ENCODE measurements at places on chromosomes 5 and 9.
A peak's percentile ranks its signal among the peaks of the same experiment; 100 is the strongest.

DNA sequence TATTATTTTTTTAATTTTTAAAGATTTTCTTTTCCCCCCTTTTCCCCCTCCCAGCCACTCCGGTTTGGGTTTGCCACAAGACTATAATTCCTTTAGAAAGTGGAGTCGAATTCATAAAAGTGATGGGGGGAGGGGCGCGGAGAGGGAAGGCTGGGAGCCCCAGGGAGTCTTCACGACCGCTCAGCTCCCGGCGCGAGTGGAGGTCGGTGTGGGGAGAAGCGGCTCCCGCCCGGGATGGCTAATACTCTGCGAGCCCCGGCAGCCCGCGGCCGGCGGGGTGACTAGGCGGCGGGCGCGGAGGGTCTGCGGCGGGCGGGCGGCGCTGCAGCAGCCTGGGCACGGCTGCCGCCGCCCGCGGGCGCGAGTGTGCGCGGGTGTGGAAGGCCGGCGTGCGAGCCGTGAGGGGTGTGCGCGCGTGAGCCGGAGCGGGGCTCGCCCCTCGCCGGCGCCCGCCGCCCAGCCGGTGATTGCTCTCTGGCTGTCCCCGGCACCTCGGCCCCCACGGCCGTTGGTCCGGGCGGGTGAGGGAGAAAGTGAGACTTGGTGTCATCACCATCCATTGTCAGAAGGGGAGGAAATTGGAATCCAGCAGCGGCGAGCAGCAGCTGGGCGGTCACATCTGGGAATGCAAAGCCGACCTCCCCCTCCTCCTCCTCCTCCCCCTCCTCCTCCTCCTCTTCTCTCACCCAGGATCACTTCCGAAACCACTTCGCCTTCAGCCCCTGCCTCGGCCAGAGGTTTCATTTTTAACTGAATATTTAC, at the start of gene PARP8:
Gene PARP8, plus strand, starts transcription at position 377 of the 762 bp plus-strand sequence. CDS start 459 bp downstream, outside the sequence.
- DNase-seq: peak; percentile 11

- DNase-seq: no peak
These were observed 4.1 kb upstream of the NDFIP1 start for GRCh38 chr5:142104491-142104890.

DNA sequence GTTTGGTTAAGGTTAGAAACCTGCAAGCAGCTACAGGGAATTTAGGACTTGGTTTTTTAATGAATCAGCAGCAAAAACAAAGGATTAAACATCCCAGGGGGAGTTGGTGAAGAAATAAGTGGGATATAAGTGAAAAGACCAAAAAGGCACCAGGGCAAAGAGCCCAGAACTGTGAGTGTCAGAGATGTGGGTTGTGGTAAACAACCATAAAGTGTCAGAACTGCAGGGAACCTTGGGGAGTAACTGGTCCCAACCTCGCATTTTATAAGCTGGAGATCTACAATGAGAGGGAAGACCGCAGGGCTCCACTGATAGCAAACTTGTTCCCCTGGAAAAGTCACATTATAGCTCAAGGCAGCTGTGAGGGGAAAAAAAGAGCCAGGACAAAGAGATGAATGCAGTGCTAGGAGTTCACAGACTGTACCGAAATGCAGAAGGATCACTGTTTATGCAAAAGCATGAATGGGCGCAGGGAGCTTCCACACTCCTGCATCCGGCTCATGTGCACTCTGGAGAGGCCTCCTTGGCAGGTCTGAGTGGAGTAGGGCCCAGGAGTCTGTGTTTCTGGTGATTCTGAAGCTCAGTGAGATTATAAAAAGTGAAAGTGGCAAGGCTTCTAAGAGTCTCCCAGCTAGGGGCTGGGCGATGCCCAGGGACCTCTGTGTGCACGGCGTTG, 156.3 kb downstream of the GOLPH3 start:
- DNase-seq: no peak

GRCh38 chr5:159405611-159406031, 75.3 kb upstream of the IL12B start:
- DNase-seq: no peak

- DNase-seq: no peak
These were observed 27.8 kb downstream of the SERINC5 start for GRCh38 chr5:80227979-80228596.

- DNase-seq: no peak
These were observed 13.5 kb downstream of the NSD1 start for GRCh38 chr5:177146891-177147638.

- DNase-seq: no peak
These were observed 39.2 kb upstream of the ACO1 start for GRCh38 chr9:32345243-32345642.

GRCh38 chr9:93955111-93955980, at the start of gene BARX1:
Gene BARX1, minus strand, starts transcription at chr9:93955355. Its CDS starts 209 bp downstream, at chr9:93955146.
- DNase-seq: no peak

GRCh38 chr9:137436761-137437600, 4.2 kb downstream of the ENTPD8 start:
- no peak for DNase-seq

GRCh38 chr9:132671620-132672412, 1.6 kb downstream of the GTF3C4 start:
- no peak for DNase-seq

- peak; percentile 38 for DNase-seq
These were observed 174.3 kb downstream of the PAPPA start for GRCh38 chr9:116327701-116328405.

DNA sequence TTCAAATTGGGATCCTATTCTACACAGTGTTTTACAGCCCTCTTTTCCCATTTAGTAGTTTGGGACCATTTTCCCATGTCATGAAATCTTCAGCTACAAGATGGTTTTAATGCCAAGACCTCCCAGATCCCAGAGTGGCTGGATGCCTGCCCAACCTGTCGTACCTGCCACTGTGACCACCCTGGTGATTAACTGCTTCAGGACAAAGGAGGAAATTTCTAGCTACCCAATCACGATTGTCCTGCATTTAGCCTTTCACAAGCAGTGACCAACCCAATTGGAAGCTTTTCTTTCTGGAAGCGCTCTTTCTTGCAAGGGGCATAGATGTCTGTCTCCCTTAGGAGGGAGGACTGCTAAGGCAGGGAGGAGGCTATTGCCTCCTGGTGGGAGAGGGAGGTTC, 13.8 kb downstream of the IL9 start:
- DNase-seq: no peak

DNA sequence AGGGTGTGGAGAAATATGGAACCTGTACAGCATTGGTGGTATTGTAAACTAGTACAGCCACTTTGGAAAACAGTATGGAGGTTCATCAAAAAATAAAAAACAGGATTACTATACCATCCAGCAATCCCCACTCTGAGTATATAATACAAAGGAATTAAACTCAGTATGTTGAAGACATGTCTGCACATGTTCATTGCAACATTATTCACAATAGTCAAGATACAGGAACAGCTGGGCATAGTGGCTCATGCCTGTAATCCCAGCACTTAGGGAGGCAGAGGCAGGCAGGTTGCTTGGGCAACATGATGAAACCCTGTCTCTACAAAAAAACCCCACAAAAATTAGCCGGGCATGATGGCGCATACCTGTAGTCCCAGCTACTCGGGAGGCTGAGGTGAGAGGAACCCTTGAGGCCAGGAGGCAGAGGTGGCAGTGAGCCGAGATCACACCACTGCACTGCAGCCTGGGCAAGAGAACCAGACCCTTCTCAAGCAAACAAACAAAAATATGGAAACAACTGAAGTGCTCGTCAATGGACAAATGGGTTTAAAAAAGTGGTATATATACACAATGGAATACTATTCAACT, 63.6 kb downstream of the TMEM174 start:
- DNase-seq: no peak

- DNase-seq: no peak
These were observed 42.5 kb downstream of the WHRN start for GRCh38 chr9:114462791-114463190.

- DNase-seq: no peak
These were observed 111.1 kb upstream of the RASA1 start for GRCh38 chr5:87156631-87157030.

DNA sequence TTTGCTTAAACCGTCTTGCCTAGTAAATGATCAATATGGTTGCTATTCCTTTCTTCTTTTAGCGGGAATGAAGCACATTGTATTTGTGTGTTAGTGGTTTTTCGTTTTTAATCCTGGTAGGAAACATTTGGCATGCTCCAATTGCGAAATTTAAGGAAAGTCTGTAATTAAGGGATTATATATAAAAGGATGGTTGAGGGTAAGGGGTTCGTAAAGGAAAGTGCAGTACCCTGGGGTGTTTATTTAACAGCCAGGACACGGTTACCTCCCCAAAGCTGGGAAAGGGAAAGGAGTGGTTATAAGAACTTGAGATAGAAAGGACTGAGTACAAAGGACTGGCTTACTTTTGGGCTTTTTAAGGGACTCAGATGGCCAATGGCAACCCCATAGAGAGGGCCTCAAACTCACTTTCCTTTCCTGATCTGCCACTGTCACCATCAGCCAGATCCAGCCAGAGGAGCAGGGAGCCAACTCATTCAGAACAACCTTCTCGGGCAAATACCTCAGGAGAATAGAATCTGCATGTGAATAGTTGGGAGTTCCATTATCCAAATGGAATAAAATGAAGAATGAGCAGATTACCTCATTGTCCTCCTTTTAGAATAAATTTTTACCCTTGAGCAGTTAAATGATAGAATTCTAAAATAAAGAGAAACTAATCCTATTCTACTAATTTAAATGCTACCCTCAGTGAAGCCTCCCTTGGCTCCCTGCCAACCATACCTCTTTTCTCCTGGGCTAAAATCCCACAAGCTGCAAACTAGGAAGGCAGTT, 117.7 kb downstream of the SNCAIP start:
- DNase-seq: no peak

GRCh38 chr9:100505564-100506159, 32.7 kb downstream of the TMEFF1 start:
- peak; percentile 4 for DNase-seq

DNA sequence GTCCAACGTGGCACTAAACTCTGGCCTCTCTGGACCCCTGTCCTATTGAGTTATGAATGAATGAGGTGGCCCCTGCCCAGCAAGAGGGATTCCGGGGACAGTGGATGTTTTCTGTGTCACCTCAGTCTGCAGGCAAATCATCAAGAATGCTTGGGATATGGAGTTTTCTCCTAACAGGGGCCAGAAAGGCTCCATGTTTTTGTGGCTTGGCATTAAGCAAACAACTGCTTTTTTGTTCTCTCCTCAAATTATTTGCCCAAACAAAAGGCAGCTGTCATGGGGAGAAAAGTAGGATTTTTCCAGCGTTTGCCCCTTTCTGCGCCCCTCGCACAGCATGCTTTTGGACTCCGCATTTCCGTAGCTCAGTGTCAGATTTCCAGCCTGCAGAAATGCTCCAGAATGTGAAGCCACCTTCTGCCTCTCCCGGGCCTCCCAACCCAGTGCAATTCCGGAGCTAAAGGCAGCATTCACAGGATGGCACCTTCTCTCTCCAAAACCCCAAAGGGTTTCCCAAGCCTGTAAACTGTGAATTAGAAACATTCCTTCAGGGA, 553.3 kb downstream of the CCDC171 start:
- DNase-seq: no peak

DNA sequence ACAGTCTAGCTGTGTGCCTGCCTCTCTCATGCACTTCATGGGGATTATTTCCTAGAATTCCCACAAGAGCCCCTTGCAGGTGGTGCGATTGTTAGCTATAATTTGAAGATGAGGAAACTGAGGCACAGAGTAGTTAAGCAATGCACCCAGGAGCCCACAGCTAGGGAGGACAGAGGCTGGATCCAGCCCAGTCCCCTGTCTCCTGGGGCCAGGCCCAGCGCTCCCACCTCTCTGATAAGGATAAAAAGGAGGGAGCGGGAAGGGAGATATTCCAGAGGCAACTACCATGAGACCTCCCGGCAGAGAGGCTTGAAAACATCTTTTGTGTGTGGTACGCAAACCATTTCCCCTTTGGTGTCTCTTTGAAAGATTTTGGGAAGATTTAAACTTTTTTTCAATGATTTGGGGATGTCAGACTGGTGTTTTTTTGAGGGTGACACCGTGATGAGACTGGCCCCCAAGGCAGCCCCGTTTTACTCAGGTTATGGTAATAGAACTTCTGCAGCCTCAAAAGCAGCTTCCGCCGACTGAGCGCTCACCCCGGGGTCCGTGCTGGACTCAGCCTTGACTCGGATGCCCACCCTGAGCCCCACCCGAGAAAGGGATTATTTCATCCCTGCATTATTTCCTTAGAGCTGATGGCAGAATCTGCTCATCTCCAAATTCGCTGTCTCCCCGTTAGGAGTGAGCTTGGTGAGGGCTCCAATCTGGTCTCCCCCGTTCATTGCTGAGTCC, 144.7 kb upstream of the IER5L start:
- DNase-seq: no peak

DNA sequence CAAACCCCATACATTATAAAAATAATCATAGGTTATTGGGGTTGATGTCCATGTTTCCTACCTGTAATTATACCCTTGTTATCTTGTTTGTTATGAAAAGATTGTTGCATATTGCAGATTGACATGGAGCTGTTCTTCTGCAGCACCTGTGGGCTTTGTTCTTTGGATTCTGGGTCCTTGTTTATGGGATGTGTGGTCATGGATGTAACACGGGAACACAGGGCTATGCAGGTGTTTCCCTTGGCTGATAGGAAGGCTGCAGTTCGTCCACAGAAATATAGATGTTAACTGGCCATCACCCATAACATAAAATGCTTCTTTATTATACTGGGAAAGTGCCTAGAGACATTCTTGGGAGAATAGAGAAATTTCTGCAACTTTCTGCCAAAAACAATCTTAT, 77.9 kb downstream of the FBXL7 start:
- DNase-seq: no peak

DNA sequence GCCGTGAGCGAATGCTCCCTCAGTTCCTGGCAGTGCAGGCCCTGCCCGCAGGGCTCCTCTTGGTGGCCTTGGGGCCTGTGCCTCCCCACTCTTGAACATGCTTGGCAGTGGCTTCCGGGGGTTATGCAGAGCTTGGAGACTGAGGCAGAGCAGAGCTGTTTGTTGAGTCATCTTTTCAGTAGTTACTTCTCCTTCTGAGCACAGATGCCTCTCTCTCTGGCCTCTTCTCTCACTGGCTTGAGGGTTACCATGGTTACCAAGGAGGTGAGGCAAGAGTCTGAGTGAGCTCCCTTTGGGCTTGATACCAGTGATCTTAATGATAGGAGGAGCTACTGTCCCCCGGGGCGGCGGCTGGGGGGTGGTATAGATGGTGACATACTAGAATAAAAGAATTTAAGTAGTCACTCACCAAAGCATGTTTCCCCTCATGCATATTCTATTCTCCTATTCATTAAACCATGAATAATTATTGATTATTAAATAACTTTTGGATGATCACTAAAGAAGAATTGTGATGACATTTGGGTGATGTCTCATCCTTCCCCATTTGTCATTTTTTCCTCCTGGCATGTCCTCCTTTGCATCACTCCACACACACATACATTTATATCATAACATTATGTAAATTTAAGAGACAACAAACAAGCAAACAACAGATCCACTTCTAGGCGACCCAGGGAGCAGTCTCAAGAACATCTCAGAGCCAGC, 111.1 kb downstream of the ARHGAP26 start:
- DNase-seq: peak; percentile 65

- no peak for DNase-seq
These were observed 3.6 kb downstream of the RNF130 start for GRCh38 chr5:180067986-180068385.

DNA sequence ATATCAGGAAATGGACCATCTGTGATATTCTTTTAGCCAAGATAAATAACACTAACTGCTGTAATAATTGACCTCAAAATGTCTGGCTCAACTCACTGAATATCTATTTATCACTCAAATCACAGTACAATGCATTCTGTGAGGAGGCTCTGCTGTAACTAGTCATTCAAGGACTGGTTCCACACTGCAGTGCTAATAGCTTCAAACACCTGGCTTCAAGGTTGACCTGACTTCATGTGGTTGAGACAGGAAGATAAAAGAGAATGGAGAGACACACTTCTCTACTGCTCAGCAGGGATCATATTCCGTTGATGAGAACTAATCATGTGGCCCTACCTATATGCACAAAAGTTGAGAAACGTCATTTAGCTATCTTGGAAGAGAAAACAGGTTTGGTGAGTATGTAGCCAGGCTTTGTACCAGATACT, 3.4 kb upstream of the RHOBTB3 start:
- DNase-seq: no peak

Data from AG04450 (cell line).